ENCODE measurements at places on chromosomes 6 and 20.

GRCh38 chr6:168183613-168183970 lies 104.6 kb upstream of the FRMD1 start:
- no peak for DNase-seq

GRCh38 chr6:169807699-169808607 lies 56.5 kb downstream of the ERMARD start:
- no peak for DNase-seq

DNA sequence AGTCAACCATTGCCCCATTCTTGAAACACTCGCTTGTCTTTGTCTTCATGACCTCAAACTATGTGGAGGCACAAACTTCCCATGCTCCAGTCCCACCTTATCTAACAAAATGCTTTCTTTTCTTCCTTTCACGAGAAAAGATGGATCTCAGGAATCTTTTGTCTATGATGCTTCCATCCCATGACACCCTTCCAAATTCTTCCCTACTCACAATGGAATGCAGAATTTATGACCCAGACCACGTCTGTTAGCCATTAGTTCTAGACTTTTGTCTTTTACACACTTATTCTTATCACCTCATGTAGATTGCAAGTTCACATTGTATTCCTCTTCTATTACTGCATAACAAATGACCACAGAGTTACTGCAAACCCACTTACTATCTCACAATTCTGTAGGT lies 24.2 kb upstream of the LAMP5 start:
- no peak for DNase-seq

- no peak for DNase-seq
These were observed 28.4 kb upstream of the ARMH2 start for GRCh38 chr6:24827162-24827561.

- DNase-seq, result no peak
These were observed at the start of gene B3GAT2 for GRCh38 chr6:70956451-70957283. B3GAT2 (minus strand) TSS chr6:70957060; CDS start chr6:70956429, 631 bp downstream.

DNA sequence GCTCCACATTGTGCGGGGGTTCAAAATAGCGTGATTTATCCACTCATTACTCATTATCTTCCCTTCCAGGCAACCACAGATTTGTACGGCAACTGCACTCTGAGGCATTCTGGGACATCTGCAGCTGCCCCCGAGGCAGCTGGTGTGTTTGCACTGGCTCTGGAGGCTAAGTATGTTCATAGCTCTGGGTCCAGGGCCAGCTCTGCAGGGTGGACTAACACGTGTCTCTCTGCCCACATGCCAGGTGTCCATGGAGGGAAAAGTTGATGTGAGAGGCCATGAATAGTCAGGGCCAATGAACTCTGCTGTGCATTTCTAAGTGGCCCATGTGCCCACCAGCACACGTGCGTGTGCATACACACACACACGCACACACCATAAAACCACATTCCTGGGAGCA lies 74.9 kb downstream of the BFSP1 start:
- DNase-seq, result no peak

DNA sequence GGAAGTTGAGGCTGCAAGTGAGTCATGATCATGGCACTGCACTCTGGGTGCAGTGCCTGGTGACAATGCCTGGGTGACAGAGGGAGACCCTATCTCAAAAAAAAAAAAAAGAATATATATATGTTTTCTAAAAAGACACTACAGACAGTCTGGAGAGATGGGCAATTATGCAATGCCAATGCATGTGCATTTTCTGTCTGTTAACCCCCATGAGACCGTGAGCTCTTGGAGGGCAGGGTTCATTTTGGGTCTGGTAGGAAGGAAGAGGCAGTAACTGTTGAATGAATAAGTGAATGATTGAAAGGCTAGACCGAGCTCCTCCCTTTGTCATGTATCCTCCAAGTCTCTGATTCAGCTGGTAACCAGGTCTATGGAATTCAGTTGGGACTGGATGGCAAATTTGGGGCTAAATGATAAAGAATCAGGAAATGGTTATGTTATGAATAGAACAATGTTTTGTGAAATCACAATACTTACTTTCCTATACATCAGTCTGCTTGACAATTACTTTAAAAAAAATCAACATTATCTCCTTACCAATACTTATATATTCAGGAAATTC lies 5.6 kb upstream of the BLCAP start:
- DNase-seq, result no peak

DNA sequence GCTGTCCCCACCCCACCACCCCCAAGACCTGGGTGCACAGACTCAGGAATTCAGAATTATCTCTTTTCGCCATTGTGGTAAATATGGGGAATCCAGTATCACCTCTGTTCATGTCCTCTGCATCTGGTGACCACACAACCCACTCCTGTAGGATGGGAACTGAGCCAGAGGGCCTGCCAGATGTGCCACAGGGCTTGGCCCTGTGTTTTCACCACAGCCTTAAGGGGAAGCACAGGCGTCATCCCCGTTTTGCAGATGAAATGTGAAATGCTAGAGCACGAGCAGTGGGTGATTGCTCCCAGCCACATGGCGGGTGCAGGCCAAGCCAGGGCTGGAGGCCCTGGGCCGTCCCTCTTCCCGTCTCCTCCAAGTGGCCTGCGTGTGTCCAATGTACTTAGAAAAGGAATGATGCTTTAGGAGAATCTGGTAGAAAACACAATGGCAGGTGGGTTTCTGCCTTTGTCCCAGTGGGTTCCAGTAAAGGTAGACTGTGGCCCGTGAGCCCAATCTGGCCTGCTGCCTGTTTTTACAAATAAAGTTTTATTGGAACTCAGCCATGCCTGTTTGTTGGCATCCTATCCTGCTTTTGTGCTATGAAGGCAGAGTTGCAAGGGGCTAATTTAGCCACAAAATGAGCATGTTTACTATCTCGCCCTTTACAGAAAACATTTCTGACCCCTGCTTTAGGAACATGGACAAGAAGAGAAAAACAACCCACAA lies 309.2 kb downstream of the CDH4 start:
- no peak for DNase-seq

GRCh38 chr6:126721581-126722160 lies 381.8 kb downstream of the CENPW start:
- no peak for DNase-seq

DNA sequence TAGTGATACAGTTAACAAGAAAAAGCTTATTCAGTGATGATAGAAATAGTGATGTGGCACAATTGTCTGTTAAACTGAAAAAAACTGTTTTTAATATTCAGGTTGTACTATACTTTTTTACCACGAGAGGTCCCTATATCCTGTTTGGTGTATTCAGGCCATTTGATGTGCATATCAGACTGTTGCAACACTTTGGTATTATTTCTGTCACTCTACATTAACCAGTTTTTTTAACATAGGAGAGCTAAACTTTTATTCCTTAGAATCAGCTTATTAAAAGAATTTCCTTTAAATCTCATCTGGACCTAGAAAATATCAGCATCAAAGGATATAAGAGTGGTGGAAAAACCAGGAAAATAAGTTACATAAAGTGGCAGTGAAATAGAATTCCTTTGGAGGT lies 36.8 kb downstream of the TSPYL4 start:
- DNase-seq, result no peak

GRCh38 chr20:1600736-1601135 lies 19.1 kb downstream of the SIRPB1 start:
- no peak for DNase-seq
